ENCODE measurements at places on chromosomes 12 and 14. TPM values are rescaled to one million over a fixed set of nuclear protein-coding genes. Genes with fewer than 3 reads are reported as not detected.

- no peak for DNase-seq
Observed at GRCh38 chr12:124231980-124232653, 62.8 kb upstream of the RFLNA start.

Gene SERPINA3
- not detected for total RNA-seq

- DNase-seq: no peak
Observed at GRCh38 chr12:39588348-39588747, 31.3 kb downstream of the ABCD2 start.

GRCh38 chr14:81927070-81927469 is 393.4 kb upstream of the SEL1L start:
- DNase-seq: no peak

Gene SDSL
- 0.25 TPM for total RNA-seq

Gene ZNF84
- 19.6 TPM for total RNA-seq

Gene KRT6A
- total RNA-seq: not detected

DNA sequence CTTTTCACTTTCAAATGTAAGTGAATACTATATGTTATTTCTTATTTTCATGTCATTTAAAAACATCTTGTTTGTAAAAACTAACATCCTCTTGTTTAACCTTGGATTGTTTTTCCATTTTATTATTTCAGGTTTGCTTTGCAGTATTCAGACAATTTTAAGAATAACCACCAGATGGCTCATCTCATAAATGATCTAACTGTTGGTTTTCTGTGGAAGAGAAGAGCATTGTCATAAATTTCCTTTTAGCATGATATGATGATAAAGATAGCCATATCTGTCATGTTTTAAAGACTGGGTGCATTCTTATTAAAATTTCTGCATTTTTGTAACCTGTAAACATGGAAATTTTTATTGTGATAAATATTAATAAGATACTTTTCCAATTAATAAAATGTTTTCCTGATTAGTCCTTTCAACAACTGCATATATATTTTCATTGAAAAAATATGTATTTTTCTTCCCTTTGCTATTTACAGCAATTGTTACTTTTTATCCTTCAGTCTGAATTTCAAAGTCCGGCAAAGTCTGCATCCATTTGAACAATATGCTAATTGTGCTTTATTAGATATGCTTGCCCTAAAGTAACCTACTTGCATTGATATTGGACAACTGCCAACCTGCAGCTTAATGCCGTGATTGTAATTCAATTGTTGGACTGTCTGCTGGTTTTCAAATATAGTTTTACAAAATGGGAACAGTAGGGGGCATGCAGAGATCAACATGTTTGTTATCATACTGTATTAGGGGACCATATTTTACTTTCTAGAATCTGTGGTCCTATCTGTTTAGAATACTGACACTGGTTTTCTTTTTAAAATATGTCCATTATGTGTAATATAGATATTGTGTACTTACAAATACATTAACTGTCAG is 163.4 kb downstream of the GARIN6 start:
- no peak for DNase-seq

DNA sequence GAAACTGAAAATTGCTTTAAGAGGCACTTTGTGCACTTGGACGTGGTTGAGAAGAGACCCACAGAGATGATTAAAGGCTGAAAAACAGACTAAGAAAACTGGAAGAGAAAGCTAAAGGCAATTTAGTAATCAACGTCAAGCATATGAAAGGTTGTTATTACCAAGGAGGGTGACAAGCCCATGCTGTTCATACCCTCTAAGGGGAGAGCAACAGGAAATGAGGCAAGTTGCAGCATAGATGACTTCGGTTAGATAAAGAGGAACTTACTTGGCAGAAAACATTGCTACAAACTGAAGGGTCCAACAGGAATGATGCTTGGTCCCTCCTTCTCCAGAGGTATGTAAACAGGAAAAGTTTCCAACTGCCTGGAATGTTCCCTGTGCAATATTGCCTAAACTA is 107.8 kb downstream of the DUSP6 start:
- DNase-seq: no peak

- no peak for DNase-seq
Observed at GRCh38 chr14:81743605-81744004, 210.0 kb upstream of the SEL1L start.

- DNase-seq: no peak
Observed at GRCh38 chr14:93744876-93745275, 43.4 kb downstream of the PRIMA1 start.
